Stimulated activated CD4-positive, alpha-beta T cell treated with anti-CD3 and anti-CD28 coated beads, Interleukin-12 subunit alpha, Interleukin-12 subunit beta, amount 100 ng/mL, for 24 hours (primary cell): ENCODE measurements at places on chromosomes 2 and 18.
A peak's percentile ranks its signal among the peaks of the same experiment; 100 is the strongest.

GRCh38 chr2:175362331-175362730 is 180.8 kb upstream of the ATP5MC3 start:
- DNase-seq, result no peak

DNA sequence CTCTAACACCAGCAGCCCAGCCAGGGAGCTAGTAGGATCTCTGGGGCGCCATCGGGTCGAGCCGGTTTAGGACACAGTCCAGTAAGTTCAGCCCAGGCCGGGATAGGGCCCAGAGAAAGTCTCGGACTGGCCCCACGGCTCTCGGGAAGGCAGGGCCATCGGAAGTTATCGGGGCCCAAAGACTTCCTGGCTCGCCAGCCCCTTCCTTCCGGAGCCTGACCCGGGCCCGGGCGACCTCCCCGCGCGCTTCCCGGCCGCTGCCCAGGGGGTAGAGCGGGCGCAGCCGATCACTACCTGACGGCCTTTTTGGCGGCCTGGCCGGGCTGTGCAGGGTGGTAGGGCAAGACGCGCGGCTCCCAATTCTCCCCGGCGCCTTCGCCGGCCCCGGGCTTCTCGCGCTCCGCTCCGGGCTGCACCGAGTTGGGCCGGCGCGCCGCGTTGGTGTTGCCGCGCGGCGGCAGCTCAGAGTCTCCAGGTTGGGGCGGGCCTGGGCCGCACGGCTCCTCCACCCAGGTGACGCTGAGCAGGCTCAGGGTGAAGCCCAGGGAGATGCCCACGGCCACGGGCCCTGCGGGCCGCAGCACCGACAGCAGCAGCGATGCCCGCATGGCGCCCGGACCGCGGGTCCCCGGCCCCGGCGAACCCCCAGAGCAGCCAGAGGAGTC is 546 bp downstream of the CHPF start:
- DNase-seq, result peak; percentile 19

GRCh38 chr18:45467945-45468344 is 147.3 kb upstream of the SLC14A2 start:
- DNase-seq, result no peak

- DNase-seq, result no peak
These were observed 376.3 kb upstream of the UBE2E3 start for GRCh38 chr2:180604077-180604476.
